ENCODE measurements at places on chromosomes 3 and 15.

DNA sequence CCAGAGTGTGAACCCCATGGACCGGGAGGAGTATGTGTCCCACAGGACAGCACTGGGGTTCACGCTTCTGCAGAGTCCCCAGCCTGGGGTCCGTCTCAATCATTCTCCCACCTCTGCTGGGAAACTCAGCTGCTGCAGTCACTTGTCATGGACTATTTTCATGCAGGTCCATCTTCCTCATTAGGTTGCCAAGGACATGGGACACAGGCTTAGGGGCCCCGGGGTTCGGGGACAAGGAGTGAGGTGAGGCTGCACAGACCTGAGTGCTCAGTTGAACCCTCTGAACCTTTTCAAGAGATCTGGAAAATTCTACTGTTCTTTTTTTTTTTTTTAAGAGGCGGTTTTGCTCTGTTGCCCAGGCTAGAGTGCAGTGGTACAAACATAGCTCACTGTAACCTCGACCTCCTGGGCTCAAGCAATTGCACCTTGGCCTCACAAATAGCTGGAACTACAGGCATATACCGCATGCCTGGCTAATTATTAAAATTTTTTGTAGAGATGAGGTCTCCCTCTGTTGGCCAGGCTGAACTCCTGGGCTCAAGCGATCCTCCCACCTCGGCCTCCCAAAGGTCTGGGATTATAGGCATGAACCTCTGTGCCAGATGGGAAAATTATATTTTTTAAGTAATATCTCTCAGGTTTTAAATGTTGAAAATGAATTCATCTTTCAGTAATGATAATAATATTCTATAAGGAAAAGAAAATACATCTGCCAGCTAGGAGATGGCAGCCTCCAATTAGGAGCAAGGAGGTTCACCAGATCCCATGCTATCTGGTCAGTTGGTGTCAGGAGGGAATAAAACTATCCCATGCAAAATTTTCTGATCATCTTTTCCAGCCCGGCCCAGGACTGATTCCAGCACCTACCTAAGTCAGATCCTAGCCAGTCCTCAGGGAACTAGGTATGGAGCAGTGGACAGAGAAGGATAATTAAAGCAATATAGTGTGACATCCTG, 45.2 kb downstream of the RPN1 start:
- no peak for DNase-seq

GRCh38 chr15:77836121-77836692, 203.5 kb upstream of the LINGO1 start:
- DNase-seq = no peak

GRCh38 chr3:46677411-46677726, 16.1 kb downstream of the ALS2CL start:
- no peak for DNase-seq

DNA sequence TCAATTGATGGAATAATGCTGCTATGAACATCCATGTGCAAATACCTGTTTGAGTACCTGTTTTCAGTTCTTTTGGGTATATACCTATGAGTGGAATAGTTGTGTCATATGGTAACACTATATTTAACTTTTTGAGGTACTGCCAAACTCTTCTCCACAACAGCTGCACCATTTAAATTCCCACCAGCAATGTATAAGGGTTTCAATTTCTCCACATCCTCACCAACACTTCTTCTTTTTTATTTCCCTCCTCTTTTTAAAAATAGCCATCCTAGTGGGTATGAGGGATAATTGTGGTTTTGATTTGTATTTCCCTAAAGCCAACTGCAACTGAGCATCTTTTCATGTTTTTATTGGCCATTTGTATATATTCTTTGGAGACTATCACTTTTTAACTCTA, 31.3 kb upstream of the ARHGEF3 start:
- DNase-seq = no peak

GRCh38 chr3:57065588-57065987, 5.1 kb downstream of the SPATA12 start:
- DNase-seq = no peak

GRCh38 chr3:5035113-5035512, 55.9 kb downstream of the BHLHE40 start:
- DNase-seq = no peak

GRCh38 chr15:42721016-42721415, 15.9 kb downstream of the CDAN1 start:
- DNase-seq = no peak

GRCh38 chr15:27958911-27959578, 140.1 kb downstream of the OCA2 start:
- DNase-seq = no peak

- DNase-seq = no peak
Measured at GRCh38 chr3:27615555-27615954, 106.6 kb downstream of the EOMES start.

DNA sequence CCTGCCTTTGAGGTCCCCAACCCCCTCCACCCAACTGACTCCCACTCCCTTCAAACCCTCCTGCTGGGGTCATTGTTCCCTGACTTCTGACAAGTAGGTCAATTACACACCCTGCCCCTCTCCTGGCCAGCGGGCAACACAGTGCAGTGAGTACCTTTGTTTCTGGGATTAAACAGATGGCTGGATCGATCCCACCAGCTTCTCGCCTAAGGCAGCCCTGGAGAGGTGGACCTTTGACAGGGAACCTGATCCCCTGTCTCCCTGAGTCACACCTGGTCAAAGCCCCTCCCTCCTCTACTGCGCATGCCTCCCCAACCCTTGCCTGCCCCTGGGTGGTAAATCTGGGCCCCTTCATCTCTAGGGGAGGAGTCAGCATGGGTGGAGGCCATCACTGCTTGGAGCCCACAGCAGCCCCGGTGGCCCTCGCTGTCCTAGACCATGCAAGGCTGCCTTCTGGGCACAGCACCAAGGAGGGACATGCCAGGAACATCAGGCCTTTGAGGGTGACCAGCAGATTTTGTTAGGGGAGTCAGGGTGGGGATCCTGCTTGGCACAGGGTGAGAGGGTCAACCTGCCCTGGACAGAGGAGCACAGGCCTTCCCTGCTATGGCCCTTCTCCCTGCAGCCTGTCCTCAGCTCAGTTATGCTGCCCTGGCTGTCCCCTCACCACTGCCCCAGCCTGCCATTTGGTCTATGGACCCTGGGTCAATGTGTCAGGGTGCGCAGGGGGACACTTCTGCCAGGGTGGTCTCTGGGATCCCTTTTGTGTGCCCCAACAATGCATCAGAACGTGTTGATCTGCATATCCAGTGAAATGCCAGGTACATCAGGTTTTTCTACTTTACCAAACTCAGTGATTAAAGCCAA, 9.8 kb upstream of the PRR23E start:
- DNase-seq = no peak

DNA sequence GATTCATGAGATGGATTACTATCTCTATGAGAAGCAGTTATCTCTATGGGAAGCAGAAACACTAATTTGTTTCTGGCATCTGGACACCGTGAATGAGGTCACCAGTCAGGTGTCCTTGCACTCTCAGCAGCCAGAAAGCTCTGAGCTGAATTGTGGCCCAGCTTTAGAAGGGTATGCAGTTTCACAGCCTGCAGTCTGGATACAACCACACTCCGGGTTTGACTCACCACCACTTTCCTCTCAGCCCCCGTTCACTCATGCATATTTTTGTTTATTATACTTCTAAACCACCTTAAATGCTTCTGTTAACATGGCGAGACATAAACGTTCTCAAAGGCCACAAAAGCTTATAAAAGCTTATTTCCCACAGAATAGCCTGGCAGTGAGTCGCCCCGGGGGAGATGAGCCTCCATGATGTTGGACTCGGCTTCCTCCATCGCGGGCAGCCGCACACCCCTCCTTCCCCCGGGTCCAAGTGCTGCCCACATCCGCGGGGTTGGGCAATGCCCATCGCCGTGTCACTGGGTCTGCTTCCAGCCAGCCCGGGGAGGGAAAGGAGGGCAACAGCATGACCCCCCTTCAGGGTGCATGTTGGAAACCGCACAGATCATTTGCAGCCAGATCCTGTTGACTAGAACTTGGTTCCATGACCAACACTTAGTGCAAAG, 16.8 kb upstream of the SLC41A3 start:
- no peak for DNase-seq

DNA sequence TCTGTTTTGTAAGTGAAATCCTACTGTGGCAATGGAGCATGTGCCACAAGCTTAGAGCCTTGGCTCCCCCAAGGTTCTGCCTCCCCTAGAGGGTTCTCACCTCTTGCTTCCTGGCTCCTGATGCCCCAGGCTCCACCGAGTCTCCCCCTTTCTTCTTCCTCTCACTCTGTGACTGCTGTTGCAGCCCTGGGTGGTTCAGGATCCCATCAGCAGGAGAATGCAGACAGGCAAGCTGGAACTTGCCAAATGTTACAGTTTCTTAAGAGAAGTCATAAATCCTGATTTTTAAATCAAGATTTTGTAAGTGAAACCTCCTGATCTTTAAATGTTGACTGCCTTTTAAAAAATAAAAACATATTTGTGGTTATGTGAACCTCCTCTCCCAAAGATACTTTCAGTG, 133.9 kb downstream of the CCNL1 start:
- no peak for DNase-seq

DNA sequence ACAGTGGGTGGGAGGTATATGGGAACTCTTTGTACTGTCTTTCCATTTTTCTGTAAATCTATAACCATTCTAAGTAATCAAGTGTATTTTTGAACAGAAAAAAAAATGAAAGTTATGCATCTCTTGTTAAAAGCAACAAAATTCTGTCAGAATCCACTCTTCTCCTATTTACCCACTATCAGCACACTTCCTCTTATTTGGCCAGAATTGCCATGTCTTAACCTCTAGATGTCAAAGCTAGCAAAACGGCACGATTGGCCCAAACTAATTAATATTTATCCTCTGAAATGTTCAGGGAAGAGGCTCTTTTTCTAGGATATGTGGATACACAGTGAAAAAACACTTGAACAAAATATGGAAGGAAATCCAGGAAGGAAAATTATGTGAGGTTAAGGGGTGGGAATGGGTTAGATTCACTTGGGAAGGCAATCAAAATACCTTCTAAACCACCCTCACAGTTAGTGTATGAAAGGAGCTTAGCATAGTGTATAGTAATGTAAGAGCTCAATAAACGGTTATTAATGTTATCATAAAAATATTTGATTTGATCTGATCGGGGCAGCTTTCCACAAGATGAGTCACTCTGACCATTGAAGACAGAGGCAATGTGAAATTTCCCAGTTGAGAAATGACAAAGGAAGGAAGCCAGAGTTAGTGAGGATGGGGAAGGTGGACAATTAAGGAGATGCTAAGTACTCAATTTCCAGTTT, 20.1 kb upstream of the TGFBR2 start:
- DNase-seq = no peak

- DNase-seq = no peak
Measured at GRCh38 chr15:80856809-80857377, 77.7 kb downstream of the CEMIP start.

- DNase-seq = no peak
Measured at GRCh38 chr15:41011055-41011815, 58.0 kb downstream of the CHAC1 start.

DNA sequence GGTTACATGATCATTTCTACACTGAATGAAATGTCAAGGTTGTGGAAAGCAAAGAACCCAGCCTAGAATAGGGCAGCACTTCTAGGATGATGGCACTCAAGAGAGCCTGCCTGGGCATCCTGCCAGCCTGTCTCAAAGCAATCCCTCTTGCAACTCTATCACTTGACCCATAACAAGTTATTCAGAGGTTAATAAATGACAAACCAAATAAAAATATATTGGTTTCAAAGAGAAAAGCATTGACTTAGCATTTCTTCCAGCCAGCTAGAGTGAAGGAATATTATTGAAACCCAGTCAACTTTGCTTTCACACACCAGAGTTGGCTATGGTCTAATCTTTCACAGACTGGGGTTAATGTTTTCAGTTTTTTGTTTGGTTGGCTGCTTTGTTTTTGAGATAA, 214.6 kb upstream of the UBE2E2 start:
- DNase-seq = no peak

DNA sequence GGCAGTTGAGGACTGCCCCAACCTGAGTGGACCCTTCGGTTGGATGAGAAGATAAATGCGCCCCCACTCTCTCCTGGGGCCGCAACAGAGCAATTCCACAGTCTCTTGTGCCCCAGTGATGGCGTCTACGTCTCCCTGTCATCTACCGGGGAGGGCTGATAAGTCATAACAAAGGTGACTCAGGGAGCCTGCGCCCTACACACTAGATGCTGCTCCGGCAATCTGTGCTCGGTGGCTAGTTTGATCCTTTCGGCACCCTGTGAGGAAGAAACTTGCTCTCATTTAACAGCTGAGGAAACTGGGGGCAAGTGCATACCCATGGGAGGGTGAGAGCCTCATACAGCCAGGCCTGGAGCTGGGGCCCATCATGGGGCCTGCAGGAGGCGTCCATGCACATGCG, 14.1 kb upstream of the SEMA3F start:
- no peak for DNase-seq

DNA sequence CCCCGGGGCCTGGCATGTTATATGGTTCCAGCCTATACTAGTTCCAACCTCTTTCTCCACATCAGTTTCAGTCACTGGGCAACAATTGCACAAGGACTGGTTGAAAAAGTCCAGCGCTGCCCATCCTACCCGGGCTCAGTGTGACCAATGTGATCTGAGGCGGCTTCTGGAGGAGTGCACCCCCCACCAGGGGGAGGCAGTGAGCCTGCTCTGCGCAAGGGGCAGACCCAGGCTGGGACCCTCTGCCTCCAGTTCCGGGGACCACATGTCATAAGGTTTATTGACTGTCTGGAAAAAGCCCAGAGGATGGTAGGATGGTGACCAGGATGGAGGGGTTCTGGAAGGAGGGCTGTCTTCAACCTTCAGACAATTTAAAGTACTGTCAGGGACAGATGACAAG, 25.6 kb upstream of the NR2E3 start:
- DNase-seq = no peak

DNA sequence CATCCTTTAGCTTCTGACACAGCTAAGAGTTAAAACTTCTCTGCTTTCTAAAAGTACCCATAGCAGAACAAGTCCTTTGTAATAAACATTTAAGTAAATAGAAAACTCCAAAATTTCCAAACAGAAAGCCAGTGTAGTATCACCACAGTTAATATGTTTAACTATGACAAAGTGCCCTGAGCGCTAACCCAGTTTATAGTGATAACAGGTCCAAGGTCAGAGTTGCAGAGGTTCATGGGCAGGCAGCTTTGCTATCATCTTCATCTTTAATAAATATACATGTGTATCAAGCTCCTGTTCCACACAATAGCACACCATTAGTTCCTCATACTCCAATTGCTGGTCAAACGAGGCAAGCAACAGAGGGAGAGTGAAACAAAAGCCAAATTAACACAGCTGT, 12.4 kb upstream of the TOP2B start:
- no peak for DNase-seq
